ENCODE measurements at places on chromosomes 3 and 15. TPM values are rescaled to one million over a fixed set of nuclear protein-coding genes. Genes with fewer than 3 reads are reported as not detected.

Gene RBMS3
- total RNA-seq: 9.4 TPM

DNA sequence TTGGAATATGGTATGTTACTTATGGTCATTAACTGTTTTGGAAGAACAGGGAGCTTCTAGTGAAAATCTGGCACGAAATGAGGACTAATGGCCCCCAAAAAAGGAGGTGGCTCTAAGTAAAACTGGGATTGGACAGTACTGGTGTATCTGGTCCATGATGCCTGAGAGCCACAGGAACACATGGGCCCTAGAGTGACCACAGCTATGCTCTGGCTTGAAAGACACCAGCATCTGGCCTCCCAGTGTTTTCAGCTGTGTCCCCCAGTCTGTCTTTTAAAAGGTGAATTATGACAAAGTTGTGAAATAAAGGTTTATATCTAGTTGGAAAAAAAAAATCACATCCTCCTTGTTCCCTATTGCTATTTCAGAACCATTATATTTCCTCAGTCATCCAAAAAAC lies 64.5 kb downstream of the GSK3B start:
- DNase-seq: no peak

DNA sequence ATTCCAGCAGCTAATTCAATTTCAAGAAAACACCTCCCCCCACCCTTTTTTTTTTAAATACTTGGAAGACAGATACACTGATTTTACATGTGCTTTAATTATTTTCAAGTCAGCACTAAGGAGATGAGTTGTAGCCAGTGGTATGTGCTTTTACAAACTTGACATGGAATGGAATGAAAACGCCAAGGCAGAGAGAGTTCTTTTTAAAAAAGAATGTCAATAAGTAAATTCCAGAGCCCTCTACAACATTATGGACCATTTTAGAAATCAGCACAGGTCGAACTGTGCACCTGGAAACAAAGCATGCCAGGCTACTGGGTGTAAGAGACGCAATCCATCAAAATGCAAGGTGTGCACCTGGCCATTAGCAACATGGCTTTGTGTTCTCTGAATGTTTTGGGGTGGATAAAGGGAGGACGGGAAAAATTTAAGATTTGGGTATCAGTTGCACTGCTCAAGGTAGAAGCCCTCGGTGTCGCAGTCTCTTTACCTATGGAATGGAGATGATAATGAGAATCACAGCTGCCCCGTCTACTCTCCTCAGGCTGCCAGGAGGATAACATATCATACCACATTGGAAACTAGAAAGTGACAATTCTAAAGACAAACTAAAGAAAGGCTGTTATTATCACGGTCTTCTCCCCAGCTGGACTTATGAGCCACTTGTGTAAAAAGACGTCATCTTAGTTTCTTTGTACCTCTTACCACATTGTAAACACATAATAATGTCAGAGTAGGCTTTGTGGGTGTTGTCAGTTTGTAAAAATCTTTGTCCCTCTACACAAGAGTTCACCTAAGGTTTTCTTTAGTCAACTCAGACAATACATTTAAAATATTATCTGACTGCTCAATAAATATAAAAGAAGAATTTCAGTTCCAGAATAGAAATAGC lies 107.4 kb upstream of the PRICKLE2 start:
- DNase-seq: no peak

DNA sequence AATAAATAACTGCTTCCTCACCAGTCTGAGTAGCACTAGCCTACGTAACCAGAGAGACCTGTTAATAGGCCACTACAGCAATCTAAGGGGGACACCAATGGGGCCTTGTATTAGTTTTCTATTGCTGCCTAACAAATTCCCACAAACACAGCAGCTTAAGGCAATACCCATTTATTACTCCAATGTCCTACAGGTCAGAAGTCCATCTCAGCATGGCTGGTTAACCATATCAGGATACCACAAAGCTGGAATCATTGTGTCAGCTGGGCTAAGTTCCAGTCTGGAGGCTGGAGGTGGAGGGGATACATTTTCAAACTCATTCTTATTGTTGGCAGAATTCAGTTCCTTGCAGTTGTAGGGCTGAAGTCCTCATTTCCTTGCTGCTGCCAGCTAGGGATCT lies 331.9 kb downstream of the ULK4 start:
- no peak for DNase-seq

- DNase-seq: no peak
Observed at GRCh38 chr3:140428380-140428779, 249.5 kb upstream of the TRIM42 start.

- no peak for DNase-seq
Observed at GRCh38 chr3:64216274-64217147, 8.8 kb downstream of the PRICKLE2 start.

- peak; percentile 4 for DNase-seq
Observed at GRCh38 chr3:197368821-197369220, 70.4 kb upstream of the DLG1 start.

DNA sequence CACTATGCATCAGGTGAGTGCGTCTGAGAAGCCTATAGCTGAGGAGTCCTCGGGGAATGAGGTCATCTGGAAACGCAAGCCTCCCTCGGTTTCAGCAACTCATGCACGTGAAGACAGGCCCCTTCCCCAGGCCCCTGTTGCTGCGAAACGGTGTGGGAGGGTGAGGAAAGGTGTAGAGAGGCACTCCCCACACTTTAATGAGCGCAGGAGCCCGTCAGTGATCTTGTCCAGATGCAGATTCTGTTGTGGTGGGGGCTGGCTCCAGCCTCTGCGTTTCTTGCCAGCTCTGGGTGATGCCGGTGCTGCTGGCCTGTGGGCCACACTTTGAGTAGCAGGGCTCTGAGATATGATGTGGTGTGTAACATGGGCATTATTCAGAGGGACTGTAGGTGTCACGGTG lies 38.6 kb upstream of the LACTB start:
- no peak for DNase-seq

All from H7 (cell line).